ENCODE measurements at places on chromosomes 13 and 19.

DNA sequence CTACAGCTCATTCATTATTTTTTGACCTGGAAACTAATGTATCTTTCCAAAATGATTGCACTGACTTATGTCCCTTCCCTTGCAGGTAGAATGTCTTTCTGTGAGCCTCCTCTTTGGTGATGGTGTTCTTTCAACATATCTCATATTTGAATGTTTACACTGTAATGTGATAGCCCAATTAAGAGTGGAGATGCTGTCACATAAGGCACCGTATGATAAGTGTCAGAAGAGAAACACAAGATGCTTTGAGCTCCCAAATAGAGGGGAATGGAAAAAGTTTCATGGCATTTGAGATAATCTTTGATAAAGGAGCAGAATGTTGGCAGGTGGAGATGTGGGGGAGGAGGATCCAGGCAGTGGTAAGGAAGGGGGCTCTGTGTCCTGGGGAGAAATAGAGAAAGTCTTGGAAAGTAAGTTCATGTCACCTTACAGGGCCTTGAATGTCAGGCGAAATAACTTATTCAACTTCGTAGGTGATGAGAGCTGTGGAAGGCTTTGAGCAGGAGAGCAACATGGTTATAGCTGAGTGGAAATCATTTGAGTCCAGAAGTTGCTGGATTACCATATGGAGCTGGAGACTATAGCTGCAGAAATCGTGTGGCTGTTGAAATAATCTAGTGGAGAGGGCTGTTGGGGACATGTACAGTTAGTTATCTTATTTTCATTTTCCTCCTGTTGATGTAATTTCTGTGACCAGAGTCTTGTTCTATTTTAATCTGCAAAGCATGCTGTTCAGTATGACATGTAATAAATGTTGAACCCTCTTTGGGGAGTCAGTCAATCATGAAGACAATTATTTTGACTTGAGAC is 10.3 kb upstream of the RNF113B start:
- no peak for DNase-seq

DNA sequence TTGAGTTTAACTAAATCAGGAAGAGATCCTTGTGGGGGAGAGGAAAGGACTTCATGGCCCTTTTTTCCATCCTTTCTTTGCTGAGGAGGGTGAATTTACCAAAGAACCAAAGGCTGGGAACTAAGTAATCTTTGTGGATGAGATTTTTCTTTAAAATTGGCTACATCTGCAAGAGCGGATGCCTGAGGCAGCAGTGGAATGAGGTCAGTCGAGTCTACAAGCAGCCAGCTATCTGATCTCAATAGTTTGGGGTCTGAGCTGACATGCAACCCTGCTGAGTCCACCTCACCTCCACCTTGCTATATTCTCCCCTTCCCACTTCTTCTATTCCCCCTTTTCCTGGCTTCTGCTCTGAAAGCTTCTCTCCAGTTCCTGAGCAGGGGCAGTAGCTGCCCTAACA is 3.6 kb upstream of the DNAJC15 start:
- no peak for DNase-seq

GRCh38 chr13:74329962-74330361 is 195.8 kb upstream of the KLF12 start:
- DNase-seq = no peak

GRCh38 chr19:4694211-4694987 is 24.3 kb upstream of the MYDGF start:
- DNase-seq = no peak

All from GM12864 (cell line).